ENCODE measurements at places on chromosomes 11 and 22.

GRCh38 chr11:67006029-67006884, 16.7 kb upstream of the SYT12 start:
- DNase-seq = peak; percentile 25

- DNase-seq = no peak
These were observed 49.3 kb upstream of the RDX start for GRCh38 chr11:110345743-110346142.

DNA sequence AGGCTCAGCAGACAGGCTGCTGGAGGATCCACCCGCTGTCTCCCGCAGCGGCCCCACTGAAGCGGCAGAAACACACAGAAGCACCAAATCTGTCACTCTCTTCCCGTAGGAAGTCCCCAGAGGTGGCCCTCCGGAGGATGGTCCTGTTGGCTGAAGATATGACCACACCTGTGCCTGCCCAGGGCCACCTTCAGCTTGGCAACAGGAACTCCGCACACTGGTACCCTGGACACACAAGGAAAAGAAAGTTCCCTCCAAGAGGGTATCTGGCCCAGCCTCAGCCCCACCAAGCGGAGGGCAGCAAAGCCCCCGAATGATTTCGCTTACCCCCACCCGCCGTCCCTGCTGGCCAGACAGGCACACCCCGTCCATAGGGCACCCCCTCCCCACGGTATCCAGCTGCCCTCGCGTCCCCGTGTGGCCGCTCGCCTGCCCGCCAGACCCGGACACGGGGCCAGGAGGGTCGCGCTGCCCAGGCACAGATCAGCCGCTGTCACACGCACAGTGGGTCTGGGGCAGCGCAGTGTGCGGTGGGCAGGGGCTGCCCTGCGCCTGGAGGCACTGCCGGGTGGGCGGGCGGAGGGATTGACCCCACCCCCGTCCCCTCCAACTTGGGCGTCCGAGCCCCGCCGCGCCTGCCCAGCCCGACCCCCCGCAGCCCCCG, 7.0 kb downstream of the RASSF7 start:
- DNase-seq = no peak

DNA sequence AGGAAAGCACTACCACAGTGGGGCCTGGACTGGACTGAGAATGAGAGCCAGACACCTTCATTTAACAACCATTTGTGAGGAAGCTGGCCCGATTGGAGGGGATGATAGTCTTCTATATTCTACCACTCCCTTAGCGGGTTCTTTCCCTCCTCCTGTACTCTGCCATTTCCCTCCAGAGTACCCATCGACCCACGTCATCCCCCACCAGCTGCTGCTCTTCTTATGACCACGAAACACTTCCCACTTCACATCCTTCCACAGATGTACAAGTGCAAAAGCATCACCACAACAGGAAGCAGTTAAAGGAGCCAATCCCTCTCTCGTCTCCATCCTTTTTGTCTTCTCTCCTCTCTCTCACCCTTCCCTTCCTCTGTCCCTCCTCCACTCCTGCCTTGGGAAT, 18.0 kb upstream of the UBASH3B start:
- no peak for DNase-seq

DNA sequence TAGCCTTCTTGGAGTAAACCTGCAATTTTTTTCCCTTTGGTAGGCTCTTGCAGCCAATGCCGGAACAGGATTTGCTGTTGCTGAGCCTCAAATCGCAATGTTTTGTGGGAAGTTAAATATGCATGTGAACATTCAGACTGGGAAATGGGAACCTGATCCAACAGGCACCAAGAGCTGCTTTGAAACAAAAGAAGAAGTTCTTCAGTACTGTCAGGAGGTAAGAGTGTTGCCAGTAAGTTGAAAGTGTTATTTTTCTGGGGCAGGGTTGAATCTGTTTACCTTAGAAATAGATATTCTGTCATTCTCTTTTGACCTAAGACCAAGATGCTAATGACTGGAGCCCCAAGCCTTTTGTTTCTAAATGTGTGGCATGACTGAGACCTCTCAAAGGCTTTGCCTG, 39.7 kb downstream of the APLP2 start:
- no peak for DNase-seq

GRCh38 chr11:69156235-69156639, 502 bp downstream of the SMIM38 start:
- DNase-seq = no peak

GRCh38 chr22:39727541-39727940, 157.0 kb downstream of the CACNA1I start:
- no peak for DNase-seq

GRCh38 chr11:72562431-72562830, 111.8 kb downstream of the PDE2A start:
- DNase-seq = no peak

DNA sequence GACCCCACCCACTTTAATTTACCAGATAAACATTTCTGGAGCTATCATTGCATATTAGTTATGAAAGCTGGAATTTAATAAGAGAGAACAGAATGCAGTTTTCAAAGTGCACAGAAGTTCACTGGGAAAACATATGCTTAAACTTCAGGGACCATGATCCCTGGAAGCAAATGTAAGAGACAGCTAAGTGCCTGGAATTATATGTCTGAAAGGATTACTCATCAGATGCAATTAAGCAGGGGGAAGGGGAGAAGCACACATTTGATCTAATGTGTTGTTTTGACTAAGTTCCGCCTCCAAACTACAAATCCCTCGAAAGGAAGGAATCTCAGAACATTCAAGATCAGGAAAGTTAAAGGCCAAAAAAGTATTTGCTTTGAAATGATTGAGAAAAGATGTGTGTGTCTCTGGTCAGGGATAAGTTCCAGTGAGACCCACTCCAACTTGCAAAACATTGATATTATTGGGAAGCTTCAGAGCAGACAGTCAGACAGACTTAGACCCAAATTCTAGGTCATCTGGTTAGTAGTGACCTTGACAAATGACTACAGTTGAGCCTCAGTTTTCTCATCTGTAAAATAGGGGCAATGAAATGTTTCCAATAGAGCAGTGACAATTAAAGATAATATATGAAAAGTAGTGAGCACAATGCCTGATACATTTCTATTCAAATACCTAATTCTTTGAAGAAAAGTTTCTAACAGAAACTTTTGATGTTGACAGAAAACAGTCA, 147.6 kb downstream of the ME3 start:
- peak; percentile 79 for DNase-seq

GRCh38 chr11:72700146-72700545, 25.9 kb upstream of the PDE2A start:
- DNase-seq = peak; percentile 30

GRCh38 chr11:12680246-12680939, 6.2 kb downstream of the TEAD1 start:
- DNase-seq = peak; percentile 88

DNA sequence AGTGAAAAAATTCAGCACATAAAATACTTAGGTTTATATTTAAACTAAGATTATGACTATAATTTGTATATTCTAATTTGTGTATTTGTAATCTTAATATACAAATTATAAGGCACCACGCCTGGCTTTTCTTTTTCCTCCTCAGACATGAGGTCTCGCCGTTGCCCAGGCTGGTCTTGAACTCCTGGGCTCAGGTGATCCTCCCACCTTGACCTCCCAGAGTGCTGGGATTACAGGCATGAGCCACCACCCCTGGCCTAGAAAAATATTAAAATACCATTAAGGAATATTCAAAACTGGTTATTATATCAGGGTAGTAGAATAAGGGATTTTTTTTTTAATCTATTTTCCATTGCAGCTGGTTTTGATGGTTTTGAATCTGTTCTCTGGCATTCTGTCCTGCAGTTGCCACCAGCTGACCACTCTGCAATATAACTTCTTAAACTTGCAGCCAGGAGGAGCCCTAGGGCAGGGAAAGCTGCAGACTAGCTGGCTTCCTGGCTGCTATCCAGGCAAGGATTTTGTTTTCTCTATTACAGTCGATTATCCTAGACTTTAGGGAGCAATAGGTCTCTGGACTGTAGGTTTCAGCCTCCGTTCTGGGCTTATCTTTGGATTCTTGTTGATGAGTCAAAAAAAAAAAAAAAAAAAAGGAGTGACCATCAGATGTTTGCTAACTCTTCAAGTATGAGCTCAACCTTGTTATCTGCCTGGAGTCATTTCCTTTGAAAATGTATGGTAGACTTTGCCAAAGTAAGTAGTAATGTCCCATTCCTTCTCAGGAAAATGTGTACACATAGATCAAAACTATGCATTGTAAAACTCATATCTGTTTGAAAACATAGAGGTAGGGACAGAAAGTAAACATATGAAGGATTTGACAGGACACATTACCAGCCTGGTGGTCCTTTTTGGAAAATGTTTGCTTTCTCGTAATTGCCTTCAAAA, 13.2 kb downstream of the POLA2 start:
- peak; percentile 85 for DNase-seq

DNA sequence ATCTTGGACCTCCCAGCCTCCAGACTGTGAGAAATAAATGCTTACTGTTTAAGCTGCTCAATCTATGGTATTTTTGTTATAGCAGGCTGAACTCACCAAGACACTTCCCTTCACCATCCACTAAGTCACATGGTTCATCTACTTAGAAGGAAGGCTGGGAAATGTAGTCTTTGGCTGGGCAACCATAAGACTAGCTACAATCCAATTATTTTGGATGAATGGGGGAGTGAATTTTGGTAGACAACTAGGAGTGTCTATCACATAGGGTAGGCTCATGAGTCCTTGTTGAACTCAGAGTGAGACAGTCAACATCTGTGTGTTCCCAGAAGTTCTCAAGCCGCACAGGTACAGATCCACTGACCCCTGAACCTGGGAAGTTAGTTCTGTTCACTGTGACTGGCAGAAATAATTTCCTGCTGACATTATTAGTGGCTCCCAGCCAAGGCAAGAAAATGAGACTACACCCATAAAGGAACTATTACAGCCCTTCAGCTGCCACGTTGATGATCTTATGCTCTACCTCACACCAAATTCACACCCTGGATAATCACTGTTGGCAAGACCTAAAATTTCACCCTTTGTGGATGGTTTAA, 3.1 kb upstream of the SLC35C1 start:
- DNase-seq = no peak

DNA sequence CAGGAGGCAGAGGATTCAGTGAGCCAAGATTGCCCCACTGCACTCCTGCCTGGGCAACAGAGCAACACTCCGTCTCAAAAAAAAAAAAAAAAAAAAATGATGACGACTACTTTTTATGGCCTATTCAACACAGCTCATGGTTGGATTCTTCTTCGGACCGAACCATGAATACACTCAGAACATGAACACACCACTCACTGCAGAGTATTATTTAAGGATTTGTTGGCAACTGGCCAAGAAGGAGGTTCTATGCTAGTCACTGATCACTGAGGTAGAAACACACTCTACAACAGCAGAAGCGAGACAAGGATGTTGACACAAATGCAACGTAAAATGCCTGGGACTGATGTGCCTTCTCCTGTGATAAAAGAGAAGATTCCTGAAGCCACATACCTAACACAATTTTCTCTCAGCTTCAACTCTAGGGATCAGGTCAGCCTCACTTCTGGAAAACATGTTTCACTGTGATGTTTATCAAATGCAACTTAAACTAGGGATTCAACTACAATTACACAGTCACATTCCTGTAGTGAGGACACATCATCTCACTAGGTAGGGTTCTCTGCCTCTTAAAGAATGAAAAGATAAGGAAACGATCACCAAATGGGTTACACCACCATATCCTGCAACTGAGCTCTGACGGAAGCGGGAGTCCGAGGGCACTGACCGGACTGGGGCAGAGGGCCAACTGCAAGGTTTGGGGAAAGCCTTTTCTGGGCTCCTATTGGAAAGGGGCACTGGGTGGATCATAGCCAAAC, 82.5 kb downstream of the SGSM3 start:
- no peak for DNase-seq

- DNase-seq = no peak
These were observed 168.1 kb downstream of the DBX1 start for GRCh38 chr11:19992162-19992561.

- no peak for DNase-seq
These were observed 10.9 kb downstream of the TCIRG1 start for GRCh38 chr11:68049509-68050370.

- no peak for DNase-seq
These were observed 16.2 kb downstream of the ATM start for GRCh38 chr11:108239076-108239475.

DNA sequence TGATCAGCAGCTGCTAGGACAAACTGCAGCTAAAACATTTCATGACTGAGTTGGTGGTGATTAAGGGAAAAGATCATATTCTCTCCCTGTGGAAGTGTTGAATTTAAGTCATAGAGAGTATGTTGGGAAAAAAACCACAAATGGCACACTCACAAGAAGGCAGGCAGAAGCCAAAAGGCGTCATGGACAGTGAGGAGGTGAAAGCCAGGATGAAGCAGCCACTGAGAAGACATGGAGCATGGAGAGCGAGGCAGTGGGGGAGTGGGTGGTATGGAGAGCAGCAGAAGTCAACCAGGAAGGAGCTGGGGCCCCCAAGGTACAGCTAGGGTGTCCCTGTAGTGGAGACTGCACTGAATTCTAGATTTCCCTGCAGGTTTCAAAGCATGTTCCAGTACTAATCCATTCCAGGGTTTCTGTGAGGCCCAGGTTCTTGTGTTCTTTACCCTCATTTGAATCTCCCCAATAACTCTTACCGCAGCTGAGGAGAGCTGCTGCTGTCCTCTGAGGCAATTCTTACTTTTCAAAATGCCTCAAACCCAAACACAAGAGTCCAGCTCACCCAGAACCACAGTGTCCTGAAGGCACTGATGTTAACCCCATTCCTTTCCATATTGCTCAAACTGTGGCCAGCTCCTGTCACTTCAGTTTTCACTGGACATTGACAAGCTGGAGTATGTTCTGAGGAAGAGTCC, 191.8 kb upstream of the E2F8 start:
- peak; percentile 92 for DNase-seq

DNA sequence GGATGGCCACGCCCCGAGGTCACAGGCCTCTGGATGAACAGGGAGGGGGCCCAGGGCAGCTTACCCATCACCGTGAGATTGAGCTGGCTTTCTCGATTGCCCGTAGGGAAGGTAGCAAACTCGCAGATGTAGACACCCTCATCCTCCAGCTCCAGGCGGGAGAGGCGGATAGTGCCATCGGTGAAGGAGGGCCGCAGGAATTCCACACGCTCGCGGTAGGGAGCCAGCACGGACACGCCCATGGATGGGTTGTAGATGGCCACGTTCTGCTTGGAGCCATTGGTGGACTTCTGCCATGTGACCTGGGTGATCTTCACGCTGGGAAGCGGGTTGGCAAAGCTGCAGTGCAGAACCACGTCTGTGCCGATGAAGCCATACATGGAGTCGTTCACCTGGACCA, 50.6 kb downstream of the NECTIN1 start:
- DNase-seq = no peak

DNA sequence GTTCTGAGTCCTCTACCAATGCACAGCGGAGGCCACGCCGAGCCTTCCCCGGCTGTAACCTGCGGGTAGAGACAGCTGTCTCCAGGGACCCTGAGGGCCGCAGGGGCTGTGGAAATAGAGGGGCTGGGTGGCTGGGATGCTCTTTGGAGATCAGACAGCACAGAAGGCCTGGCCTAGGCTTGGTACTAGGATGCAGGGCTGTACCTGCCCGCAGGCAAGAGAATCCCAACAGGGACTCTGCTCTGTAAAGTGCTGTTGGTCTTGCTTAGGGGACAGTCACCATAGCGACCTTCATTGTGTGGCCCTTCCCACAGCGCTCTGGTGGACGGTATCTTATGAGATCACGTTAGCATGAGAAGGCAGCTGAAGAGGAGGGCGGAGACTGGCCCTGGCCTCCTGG, 11.3 kb upstream of the KCNJ5 start:
- DNase-seq = no peak

- no peak for DNase-seq
These were observed 65.4 kb downstream of the OTOG start for GRCh38 chr11:17612221-17613188.

Data from fibroblast of skin of abdomen (primary cell).